ENCODE measurements at places on chromosomes 16 and 17.

DNA sequence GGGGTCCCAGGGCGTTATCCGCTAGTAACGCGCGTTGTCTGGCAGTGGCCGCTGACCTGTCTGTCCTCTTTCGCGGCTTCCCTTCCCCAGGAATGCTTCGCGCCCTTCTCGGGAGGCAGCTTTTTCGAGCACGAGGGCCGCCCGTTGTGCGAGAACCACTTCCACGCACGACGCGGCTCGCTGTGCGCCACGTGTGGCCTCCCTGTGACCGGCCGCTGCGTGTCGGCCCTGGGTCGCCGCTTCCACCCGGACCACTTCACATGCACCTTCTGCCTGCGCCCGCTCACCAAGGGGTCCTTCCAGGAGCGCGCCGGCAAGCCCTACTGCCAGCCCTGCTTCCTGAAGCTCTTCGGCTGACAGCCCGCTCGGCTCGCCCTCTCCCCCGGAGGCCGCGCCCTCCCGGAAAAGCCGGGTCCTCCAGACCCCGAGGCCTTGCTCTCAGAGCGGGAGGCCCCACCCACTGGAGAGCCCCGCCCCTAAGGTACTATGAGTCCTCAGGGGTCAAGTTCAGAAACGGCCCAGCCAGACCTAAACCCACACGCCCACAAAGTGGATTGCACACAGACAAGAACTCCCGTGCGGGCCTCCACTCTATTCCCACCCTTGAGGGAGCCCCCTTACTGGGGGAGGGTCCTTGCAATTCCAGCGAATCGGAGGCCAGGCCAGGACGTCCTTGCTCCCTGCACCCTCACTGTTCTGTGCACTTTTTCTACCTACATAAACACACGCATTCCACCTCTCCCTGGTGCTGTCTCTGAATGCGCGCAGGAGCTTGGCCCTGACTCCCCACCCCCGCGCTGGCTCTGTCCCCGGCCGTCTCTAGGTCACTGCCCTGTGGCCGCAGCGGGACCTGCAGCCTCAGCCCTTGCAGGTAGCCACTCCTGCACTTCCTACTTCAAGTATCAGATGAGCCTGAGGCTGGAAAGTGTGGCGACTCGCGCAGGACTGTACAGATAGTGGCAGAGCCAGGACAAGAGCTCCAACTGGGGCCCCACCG is 5.4 kb upstream of the SLC5A2 start:
- DNase-seq = no peak

DNA sequence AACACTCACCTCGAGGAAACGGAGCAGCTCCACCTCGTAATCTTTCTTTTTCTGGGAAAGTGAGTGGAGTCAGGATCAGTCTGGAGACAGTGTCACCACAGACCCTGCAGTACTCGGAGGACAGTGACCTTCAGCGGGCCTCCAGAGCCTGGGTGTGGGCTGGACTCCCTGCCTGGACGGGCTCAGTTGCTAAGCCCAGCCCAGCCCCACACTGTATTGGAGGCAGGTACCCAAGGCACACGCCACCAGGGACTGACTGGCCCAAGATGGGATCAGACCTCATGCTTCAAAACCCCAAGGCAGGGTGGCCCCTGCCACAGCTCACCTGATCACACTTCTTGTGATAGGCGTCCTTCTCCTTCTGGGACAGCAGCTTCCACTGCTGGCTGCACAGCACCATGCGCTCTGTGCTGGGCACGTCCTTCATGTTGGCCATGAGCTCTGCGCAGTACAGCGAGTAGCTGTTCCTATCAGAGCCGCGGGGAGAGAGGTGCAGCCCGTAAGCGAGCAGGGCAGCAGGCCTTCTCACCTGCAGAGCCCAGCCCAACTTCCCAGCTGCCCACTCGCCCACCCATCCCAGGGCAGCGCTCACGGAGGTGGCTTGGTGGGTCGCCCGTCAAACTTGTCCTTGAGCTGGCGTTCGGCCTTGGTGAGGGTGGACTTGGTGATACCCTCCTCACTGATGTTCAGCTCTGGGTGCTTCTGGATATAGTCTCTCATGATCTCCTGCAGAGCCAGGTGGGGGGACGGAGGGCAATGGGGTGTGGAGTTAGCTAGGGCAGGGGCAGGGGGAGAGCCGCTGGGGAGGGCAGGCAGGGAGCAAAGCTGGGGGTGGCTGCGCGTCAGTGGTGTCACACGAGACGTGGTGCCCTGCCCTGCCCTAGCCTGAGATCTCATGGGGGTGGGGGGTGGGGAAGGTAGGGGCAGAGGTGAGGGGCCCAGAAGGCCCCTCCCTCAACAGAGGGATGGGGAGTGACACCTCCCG is 7.9 kb downstream of the UBTF start:
- no peak for DNase-seq

- no peak for DNase-seq
Observed at GRCh38 chr17:50564916-50565315, 4.4 kb downstream of the CACNA1G start.

DNA sequence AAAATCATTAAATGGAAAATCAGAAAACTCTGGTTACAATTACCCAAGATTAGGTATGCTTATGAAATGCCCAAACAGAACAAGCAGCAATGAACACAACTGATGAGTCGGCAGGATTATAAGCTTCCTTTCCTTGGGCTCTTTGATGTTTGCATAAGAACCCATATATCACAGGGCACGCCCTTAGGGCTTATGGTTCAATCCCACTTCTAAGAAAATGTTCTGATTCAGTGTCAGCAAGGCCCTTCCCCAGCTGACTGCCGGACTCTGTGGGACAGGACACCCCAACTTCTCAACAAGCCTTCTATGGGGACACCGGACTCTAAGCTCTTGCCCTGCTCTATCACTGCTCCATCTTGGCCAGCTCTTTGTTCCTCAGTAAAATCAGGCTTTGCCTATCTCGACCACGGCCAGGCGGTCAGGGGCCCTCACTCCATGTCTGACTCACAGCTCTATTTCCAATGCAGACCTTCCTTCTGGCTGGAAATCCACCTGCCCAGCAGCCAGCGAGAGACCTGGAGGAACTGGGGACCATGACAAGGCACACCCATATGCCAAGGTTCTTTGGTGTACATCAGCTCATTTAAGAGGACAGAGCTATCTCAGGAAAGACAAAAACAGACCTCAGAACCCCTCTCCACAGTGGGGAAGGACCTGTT is 26.8 kb downstream of the LITAFD start:
- DNase-seq = no peak

DNA sequence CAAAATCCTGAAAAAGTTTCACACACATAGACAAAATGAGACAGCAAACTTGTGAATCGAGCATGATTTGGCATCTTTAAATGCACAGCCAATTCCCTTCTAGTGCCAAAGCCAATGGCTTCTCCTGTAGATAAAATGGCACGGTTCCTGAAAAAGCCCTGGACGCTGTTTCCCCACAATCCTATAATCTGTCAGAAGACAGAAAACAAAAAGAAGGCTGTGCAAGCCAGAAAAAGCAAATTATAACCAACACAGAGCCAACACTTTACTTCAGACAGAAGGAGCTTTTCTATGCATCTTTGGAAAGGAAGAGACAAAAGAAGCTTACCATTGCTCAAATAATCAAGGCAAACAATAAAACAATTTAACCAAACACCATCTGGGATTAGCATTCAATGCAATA is 23.8 kb downstream of the FAM222B start:
- DNase-seq = no peak

GRCh38 chr16:57133886-57134285 is 41.5 kb downstream of the CPNE2 start:
- no peak for DNase-seq

GRCh38 chr16:27097800-27098230 is 31.1 kb downstream of the C16orf82 start:
- no peak for DNase-seq

GRCh38 chr17:77295241-77295853 is 154.6 kb downstream of the SEC14L1 start:
- no peak for DNase-seq

- no peak for DNase-seq
Observed at GRCh38 chr16:84566545-84567257, 51.2 kb downstream of the COTL1 start.

DNA sequence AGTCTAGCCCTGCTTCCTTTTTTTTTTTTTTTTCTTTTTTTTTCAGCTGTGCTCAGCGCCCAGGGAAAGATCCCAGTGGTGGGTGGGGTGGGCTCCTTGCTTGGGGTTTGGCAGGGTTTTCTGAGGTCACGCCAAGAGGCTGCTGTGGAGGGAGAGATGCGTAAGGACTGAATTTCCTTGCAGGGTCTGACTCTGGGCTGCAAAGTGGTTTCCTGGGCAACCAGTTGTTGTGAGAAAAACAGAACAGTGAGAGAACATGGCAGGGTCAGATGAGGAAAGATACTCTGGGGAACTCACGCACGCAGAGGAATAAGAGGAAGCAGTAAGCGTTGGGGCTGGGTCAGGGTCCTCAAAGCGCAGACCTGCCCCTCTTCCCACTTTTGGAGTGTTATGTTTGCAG is 119.5 kb downstream of the IRF8 start:
- no peak for DNase-seq

DNA sequence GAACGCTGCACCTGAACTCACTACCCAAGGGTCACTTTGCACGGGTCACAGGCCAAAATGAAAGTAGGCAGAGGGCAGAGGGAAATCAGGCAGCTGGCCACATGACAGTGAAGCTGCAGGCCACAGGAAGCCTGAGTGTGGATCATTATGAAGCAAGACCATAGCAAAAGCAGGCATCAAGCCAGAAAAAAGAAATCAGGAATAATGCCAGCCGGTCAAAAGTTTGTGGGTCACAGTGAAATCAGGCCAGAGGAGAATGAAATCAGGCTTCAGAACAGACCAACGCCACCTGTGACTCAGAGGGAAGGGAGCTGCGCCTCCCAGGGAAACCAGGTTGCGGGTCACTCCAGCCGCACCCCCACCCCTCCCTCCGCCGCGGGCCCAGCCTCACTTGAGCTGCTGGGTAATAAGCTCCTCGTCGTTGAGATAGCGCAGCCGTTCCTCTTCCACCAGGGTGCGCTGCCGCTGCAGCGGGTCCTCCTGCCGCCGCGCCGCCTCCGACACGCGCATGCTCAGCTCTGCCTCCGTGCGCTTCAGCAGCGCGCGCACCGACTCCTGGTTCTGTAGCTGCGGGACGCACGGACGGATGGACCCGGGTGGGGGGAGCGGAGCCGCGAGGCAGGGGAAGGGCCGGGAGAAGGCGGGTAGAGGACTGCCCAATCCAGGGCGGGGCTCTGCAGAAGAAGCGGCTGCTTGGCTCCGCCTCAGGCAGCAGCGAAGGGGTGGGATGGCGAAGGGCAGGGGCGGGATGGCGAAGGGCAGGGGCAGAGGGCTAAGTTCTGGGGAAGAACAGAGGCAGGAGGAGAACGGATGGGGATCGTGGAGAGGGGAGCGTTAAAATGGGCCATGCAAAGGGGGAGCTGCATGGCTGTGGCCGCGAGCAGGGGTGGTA is 47.7 kb downstream of the SRCIN1 start:
- peak; percentile 91 for DNase-seq

GRCh38 chr16:11232852-11233726 is 22.9 kb downstream of the SOCS1 start:
- no peak for DNase-seq

DNA sequence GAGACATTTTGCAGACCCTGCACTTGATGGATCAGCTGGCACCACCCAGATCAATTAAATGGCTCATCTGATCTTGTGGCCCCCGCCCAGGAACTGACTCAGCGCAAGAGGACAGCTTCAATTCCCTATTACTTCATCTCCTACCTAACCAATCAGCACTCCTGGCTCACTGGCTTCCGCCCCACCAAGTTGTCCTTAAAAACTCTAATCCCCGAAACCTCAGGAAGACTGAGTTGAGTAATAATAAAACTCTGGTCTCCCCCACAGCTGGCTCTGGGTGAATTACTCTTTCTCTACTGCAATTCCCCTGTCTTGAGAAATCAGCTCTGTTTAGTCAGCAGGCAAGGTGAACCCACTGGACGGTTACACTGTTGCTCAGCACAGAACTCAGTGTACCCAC is 23.6 kb downstream of the SPPL2C start:
- DNase-seq = no peak

- no peak for DNase-seq
Observed at GRCh38 chr17:73393962-73394361, 82.2 kb upstream of the CDC42EP4 start.

DNA sequence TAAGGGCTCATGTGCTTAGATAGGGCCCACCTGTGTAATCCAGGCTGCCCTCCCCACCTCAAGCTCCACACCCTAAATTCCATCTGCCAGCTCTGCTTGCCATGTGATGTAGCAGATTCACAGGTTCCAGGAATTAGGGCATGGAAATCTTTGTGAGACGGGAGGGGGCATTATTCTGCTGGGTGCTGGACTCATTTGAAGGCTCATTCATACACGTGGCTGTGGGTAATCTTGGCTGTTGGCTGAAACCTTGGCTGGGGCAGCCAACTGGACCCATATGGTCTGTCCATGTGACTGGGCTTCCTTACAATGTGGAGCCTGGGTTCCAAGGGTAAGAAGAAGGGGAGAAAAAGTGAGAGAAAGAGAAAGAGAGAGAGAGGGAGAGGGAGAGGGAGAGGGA is 115.1 kb downstream of the CYLD start:
- DNase-seq = no peak

DNA sequence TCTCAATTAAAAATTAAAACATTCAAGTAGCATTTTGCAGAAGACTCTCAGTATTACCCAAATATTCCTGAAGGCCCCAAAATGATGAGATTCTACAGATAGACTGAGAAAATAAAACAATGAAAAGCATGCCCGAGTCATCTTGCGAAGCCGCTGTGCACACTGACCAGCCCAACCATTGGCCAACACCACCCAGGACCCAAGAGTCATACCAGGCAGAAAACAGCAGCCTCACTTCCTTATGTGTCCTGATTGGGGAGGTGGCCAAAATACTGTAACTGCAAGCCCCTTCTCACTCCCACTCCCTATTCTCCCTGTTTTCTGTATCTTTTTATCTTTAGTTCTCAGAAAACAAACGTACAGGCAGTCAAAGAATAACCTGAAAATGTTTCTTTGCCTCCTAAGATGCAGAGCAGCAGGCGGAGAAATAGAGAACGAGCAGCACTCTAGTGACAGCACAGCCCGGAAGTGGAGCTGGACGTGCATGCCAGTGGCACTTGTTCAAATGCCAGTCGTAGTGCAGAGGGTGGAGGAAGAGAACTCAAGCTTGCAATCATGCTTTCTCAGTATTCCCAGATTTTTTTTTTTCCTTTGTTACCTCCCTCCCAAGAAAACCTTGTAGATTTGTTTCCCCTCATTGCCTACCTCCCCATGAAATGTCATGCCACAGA is 182.3 kb upstream of the SOX9 start:
- no peak for DNase-seq
